ENCODE measurements at places on chromosomes 3 and 15. TPM values are rescaled to one million over a fixed set of nuclear protein-coding genes. Genes with fewer than 3 reads are reported as not detected.

DNA sequence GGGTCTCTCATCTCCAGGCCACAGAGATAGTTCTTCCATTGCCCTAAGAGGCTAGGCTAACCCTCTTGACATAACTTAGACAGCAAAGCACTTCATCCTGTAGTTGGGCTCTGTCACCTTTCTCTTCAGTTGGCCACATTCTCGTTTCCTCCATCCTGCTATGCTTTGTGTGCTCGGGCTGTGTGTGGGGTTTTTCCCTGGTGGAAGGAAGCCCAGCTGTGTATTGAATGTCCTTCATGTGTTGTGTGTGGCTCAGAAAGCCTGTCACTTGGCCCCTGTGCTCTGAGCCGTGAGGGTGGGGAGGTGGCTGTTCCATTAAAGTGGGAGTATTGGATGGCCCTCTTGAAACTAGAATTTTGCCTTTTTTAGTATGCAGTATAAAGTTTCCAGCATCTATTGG lies 8.8 kb upstream of the EXOG start:
- DNase-seq, result no peak

DNA sequence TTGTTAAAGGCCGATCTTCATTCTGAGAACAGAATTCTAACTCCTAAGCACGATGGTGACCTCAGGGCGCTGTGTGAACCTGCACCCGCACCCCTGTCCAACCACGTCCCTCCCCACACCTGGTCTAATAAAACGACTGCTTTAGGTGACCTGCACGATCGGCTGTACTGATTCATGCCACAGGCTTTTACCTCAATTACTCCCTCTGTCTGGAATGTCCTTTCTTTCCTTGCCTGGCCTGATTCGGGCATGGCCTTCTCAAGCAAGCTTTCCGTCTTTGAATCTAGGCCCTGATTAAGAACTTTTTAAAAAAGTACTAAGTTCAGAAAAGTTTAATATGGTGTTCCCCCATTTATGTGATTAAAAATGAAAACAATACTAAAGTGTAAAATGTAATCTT lies 842 bp upstream of the U2SURP start:
- DNase-seq, result peak; percentile 9

DNA sequence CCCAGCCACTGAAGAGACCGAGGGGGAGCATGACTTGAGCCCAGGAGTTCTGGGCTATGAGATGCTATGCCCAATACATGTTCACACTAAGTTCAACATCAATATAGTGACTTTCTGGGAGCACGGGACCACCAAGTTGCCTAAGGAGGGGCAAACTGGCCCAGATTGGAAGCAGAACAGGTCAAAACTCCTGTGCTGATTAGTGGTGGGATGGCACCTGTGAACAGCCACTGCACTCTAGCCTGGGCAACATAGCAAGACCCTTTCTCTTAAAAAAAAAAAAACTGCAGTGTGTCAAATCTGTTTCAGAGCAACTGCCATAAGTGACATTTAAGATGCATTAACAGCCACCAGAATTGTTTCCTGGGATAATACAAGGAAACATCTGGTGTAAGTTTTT lies 9.8 kb downstream of the HES1 start:
- DNase-seq, result no peak

The GPR62 gene
- 0.33 TPM for polyA plus RNA-seq

The SLC2A2 gene
- not detected for polyA plus RNA-seq
